NCI-H446 (cell line): ENCODE measurements at places on chromosomes 3 and 15.

GRCh38 chr3:112133626-112134334, 732 bp upstream of the GCSAM start:
- DNase-seq = no peak

DNA sequence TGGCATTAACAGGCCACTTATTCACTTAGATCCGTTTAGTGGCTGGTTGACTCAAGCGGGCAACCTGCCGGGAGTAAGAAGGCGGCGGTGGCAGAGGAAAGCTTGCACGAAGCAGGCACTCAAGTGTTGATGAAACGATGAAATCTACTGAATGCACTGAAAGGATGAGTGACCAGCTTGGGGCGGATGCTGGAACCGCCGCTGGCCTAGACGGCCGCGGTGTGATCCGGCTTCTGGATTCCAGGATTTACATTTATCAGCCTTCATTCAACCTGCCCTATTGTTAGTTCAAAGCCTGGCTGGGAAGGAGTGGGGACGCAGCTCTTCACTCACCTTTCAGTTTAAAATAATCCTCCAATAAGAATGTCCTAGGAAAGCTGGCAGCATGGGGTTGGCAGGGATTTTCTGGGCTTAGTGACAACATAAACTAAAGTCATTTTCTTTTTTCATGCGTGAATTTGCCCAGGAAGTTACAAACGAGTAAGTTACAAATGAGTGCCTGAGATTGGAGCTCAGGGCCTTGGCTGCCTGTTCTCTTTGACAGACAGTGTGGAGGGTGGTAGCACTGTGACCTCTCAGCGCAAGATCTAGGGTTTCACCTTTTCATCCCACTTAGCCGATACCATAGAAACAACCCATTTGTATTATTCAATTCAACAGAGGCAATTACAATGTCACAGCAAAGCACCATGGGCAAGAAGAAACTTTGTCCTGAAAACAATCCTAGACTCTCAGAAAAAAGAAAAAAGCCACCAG, 1.1 kb upstream of the PLCH1 start:
- no peak for DNase-seq

DNA sequence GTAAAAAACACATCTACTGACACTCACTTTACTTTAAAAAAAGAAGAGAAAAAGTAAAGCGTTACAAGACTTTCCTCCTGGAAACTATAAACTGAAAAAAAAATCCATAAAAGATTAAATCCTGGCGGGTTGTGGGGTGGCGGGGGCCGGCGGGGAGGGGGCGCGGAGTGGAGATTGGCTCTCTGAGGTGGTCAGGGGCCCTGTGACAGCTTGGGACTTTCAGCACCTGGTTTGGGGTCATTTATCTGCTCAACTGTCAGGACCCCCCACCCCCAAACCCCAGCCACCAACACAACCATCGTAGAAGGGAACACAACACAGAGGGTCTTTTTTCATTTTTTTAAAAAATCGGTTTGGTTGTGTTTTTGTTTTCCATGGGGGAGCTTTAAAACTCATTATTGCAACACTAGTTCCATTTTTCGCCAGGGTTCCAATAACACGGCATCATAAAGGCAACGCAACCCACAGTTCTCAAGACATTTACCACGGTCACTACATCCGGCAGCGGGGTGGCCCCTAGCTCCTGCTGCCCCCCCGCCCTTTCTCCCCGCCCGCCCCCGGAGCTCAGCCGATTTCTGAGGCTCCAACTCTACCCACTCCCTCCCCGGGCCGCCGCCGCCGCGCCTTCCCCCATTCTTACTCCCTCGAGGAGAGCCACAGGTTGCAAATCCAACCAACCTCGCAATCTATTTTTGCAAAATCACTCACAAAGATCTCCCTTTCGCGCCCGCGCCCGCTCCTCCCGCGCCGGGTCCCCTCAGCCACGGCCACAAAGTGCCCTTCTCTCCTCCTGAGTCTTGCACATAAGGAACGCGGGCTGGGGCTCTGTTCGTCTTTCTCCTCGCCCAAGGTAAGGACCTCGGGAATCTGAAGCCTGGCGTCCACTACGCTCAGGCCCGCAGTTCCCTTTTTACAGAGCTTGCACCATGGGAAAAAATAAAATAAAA, 1.8 kb downstream of the BCL6 start:
- no peak for DNase-seq

- no peak for DNase-seq
Observed at GRCh38 chr15:62307551-62307950, 142.5 kb upstream of the C2CD4B start.
